ENCODE measurements at places on chromosomes 3 and 15.

- DNase-seq = peak; percentile 37
Measured at GRCh38 chr3:53544357-53544756, 49.9 kb downstream of the CACNA1D start.

DNA sequence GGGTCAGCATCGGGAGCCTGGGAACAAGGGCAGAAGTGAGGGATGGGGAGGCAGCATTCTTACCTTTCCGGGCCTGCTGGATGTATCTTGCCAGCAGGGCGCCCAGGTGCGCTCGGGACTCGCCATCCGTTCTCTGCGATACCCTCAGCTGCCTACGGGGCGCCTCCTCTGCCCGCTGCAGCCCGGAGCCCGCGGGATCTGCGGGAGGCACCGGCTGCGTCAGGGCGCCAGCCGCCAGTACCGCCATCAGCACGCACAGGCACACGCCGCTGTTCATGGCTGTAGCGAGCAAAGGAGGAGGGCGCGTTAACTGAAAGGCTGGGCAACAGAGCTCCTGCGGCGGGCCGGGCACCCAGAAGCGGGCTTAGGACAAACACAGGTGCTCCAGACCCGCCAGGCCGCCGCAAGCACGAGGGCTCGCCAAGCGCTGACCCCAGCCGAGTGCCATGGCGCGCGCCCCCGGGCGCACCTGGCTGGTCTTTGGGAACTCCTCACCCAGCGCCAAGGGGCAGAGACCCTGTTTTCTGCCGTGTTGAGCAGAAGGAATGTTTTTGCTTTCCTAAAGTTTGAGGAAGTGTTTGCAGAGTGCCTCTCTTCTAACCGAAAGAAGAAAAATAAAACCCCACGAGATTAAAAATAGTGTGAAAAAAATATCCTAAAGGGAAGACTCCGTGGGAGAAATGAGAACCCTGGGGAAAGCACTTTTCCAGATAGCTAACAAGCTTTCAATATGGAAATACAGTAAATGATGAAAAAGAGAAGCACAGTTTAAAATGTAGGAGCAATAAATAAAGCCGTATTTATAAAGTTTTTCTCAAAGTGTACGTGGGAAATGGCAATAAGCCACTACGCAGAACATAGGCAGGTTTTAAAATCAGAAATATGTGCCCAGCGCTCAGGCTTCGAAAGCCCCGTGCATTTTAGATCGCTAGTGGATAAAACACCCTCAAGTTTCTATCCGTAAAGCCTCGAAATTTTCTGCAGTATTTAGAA, 2.3 kb downstream of the CCK start:
- peak; percentile 40 for DNase-seq

DNA sequence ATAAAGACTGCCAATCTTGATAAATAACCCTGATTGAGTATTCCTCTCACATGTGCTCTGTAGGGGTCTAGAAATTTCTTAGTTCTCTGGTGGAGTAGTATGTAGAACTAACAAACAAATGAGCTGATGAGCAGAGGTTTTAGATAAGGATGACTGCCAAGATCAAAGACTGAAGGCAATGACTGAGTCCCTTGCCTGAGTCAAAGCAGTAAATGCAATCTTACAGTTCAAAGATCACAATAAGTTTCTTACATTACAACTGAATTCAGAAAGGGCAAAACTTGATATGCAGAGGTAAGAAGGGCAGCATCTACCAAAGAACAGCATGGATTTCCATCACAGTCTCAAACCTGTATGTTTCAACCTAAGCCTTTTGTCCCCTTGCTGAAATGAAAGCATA, 172.2 kb upstream of the POU1F1 start:
- no peak for DNase-seq

- DNase-seq = no peak
Measured at GRCh38 chr3:182509844-182510460, 283.4 kb upstream of the ATP11B start.

DNA sequence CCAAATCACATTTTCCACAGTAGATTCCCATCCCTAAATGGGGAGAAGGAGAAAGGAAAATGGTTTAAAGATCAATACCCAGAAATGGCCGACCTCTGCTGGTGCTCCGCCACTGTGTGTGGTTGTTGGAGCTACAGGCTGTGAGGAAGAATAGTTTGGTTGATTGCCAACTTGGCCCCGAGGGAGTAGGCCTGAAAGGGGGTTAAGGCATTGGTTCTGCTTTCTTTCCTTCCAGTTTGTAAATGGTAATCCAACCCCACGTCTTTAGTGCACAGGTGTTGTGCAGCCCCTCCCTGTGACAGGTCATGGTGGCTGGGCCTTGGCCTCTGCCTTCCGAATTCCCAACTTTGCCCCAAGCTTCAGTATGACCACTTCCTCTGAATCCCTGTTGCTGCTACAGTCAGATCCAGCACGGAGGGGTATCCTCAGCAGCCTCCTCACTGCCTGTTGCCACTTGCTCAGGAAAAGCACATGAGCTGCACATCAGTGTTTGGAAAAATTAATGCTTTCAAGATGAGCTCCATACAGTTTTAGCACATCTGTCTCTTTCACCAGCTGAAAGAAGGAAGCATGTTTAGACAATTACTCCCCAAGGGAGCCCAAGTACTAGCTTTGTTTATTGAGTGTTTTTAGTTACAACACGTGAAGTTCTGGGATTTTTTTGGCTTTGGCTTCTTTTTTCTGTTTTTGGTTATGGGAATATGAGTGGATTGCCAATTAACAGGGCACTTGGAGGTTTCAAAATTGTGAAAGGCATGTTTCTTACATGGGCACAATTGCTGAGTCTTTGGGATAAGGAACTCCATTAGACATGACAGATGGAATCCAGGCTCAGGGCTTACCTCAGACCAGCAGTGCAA, 92.3 kb upstream of the ROPN1 start:
- DNase-seq = no peak

DNA sequence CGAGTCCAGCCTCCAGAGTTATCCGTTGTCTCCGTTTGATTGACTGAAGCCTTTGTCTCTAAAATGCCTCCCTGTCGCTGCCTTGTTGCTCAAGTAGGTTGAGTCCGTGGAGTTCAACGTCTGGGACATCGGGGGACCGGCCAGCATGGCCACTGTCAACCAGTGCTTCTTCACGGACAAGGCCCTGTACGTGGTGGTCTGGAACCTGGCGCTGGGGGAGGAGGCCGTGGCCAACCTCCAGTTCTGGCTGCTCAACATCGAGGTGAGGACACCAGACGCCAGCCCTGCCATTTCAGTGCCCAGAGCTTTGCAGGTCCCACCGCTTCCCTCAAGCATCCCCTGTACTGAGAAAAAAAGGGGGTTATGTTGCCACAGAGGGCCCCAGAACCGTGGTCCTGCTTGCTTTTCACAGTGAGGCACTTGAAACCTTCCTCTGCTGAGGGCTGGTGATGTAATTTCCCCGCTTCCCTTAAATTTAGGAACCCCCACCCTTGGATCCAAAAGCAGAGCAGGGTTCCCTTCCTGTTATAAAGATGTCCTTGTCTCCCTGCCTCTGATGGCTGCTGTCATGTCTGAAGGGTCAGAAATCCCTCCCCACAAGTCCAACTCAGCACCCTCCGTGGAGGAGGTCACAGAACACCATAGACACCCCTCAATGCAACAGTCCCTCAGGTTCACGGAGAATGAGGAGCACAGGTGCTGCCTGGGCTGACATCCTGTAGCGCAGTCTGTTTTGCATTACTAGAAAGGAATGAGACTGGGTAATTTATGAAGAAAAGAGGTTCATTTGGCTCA, 105.7 kb downstream of the LRRK1 start:
- no peak for DNase-seq

DNA sequence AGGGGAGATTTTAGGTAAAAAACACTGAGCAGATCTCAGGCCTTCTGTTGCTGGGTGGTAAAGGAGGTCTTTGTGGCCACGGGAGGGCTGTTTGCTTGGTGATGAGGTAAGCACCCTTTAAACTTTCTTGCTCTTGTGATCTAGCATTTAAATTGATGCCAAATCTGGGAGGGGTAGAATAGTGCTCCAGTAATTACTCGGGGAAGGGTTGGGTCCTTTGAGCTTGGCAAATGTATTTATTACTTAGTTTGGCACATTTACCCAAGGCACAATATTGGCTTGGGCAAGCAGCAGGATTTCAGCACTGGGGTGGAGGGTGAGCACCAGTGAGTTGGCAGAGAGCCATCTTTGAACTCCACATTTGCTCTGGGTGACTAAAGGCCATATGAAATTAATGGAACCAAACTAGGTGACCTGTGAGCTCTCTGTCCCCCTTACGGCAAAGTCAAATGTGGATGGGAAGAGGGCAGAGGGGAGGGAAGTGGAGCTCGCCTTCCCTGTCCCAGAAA, 185.9 kb upstream of the ONECUT1 start:
- no peak for DNase-seq

DNA sequence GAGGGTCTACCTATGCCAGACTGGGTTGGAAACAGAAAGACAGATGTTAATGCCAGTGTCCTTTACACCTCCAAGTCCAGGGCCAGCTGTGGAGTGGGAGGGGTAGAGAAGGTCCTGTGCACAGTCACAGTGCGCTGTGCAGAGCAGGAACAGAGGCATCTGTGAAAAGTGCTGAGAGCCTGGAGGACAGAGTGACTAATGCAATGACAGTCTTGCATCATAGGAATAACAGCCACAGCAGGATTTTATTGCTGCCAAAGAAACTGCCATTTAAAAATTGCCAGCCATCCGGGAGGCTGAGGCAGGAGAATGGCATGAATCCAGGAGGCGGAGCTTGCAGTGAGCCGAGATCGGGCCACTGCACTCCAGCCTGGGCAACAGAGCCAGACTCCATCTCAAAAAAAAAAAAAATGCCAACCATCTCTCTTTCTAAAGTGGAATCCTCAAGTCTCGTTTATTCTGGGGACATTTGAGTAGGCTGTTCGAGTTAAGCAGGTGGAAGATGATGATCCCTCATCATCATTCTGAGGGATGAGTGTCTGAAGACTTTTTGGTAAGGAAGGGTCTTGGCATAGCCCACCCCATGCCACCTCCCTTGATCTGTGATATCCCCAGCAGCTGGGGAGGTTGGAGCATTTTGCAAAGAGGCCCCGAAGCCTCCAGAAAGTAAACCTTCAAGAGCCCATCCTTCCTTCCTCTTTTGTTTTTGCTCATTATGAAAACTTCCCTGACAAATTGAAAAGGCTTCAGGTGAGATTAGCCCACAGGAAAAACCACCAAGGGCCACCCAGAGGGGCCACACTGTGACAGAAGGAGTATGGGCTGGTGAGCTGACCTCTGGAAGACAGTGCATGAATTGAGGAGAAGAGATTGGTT, 7.7 kb downstream of the CCR2 start:
- DNase-seq = peak; percentile 75

- no peak for DNase-seq
Measured at GRCh38 chr3:42698911-42699230, 3.7 kb downstream of the HHATL start.

- peak; percentile 91 for DNase-seq
Measured at GRCh38 chr3:11567516-11568467, 75.9 kb downstream of the VGLL4 start.

- DNase-seq = peak; percentile 16
Measured at GRCh38 chr3:63774781-63775180, 44.3 kb upstream of the C3orf49 start.

DNA sequence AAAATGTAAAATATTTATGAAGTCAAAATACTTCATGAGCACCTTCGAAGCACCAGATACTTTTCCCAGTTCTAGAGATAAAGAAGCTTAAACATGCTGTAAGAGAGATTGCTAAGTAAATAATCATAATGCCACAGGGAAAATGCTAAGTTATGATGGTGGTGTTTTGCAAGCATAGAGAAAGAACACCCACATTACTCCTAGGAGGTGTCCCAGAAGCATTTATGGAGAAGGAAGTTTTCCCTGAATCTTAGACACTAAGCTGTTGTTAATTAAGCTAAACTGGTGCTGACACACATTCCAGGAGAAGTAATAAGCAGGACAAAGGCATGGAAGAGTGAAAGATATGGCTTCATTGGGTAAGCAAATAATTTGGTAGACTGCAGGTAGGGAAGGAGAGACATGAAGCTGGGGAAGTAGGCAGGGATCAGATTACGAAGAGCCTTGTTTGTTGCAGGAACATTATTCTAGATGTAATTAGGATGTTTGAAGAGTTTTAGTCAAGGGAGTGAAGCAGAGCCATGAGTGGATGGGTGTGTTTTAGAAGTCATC, 40.4 kb upstream of the CHMP2B start:
- peak; percentile 16 for DNase-seq

DNA sequence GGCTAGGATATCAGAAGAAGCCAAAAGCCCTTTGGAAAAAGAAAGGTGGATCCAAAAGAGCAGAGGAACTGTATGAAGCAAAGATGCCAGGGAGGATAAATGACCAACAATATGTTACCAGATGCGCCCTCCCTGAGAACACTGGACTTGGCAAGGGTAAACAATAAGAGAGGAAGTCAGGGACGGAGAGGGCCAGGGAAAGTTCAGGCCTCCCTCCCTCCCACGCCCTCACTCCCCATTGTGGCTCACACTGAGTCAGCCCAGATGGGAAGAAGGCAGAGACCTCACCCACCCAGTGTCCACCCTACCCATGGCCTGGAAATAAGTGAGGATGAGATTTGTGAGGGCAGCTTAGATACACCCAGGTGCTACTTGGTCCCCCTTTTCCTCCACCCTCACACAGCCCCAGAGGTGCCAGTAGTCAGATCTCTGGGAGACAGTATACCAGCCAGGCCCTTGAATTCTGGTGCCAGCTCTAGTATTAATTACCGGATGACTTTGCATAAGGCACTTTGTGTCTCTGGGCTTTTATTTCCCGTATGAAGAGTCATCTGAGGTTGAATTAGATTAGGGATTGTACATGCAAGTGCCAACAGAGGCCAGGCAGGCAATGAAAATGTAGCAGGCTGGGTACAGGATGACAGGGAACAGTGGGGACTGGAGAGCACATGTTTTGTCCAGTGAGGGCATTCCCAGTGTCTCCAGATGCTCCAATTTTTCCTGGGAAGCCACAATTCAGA, 35.1 kb upstream of the FRMD4B start:
- DNase-seq = peak; percentile 31

DNA sequence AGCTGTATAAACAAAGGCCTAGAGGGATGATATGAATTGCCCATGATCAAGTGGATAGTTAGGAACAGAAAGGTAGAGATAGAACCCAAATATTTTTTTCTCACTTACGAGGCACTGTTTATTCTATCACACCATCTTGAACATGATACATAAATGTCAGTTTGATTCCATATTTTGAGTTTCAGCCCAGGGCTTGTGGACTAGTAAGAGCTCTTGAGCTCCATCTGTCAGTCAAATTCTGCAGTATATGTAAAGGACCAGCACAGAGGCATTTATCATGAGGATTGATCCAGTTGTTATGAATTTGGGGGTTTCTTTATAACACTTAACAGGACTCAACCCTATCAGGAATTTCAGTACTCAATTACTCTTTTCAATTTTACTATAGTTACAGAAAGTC, 4.8 kb downstream of the SLC27A2 start:
- no peak for DNase-seq

DNA sequence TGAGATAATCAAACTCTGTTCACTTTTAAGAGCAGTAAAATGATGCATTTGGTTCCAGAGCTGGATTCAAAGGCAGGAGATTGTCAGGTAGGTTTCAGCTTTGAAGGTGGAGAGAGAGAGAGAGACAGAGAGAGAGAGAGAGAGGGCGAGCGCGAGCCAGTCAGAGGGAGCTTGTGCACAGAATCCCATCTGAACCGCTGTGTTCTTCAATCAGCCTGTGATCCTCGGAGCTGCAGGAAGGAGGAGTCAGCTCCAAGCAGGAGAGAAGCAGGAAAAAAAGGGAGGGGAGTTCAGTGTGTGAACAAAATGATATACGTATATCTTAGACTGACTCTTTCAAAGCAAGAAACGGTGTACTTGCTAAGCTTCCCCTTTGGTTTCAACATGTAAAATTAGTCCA, at the start of gene GPR149:
TSS of gene GPR149 (minus strand) at position 177 of the 400 bp plus-strand sequence. CDS start 575 bp downstream, outside the sequence.
- peak; percentile 49 for DNase-seq
